Left renal pelvis (tissue), 4 donors: ENCODE measurements at places on chromosomes 11 and 22. TPM values are rescaled to one million over a fixed set of nuclear protein-coding genes. Genes with fewer than 3 reads are reported as not detected.

Gene MS4A6E
- not detected for polyA plus RNA-seq

Gene ESAM
- 66.3 TPM for polyA plus RNA-seq

Gene DCHS1
- polyA plus RNA-seq, result 79.9 TPM

Gene SYCE3
- not detected for polyA plus RNA-seq

Gene TEX54
- 0.63 TPM for polyA plus RNA-seq

Gene SPDYC
- polyA plus RNA-seq, result not detected

Gene SLC37A2
- polyA plus RNA-seq, result 2.8 TPM

Gene OR6A2
- polyA plus RNA-seq, result not detected

Gene BIRC3
- polyA plus RNA-seq, result 1.4 TPM

Gene ISX
- 0.32 TPM for polyA plus RNA-seq

Gene VSIG2
- polyA plus RNA-seq, result 0.60 TPM
